Activated naive CD4-positive, alpha-beta T cell treated with anti-CD3 and anti-CD28 coated beads, Interleukin-2, amount 50 U/mL, for 72 hours (primary cell): ENCODE measurements at places on chromosomes 2 and 18. TPM values are rescaled to one million over a fixed set of nuclear protein-coding genes. Genes with fewer than 3 reads are reported as not detected.
A peak's percentile ranks its signal among the peaks of the same experiment; 100 is the strongest.

- no peak for DNase-seq
Measured at GRCh38 chr2:60957643-60958042, 59.9 kb upstream of the PEX13 start.

DNA sequence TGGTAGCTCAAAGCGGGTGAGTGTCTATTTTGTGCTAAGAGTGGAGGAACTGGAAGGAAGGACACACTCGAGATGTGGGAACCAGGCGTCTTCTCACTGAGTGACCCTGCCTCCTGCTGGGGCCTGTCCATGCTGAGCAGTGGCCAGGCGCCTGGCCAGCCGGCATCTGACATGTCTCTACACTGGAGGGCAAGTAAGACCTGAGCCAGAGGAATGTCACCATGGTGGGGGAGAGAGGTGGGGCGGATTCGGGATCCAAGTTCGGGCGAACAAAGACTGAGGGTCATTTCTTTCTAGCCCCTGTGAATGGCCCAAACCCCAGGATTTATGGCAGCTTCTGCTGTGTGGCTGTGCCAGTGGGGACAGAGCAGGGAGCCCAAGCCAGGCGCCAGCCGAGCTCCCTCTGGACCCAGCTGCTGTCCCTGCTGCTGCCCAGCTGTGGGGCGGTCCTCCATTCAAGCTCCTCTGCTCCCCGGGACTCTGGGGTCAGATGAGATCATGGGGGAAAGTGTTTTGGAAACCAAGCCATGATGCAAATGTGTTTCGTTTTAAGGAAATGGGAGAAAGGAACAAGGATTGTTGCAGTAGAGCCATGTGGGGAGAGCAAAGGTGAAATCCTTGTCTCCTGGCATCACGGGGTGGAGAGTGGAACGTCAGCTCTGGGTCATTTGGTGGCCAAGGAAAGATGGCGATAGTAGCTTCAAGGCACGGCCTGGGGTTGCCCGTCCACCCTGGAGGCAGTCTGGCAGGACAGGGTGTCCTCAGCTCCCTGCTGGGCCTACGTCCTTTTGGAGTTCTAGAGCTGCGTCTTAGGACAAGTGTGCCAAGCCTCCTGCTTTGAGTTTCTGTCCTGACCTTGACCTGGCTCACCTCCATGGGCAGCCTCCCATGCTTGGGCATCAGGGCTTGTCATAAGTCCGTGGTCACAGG, 8.1 kb downstream of the ACKR3 start:
- DNase-seq: no peak

- DNase-seq: no peak
Measured at GRCh38 chr2:212448698-212449097, 89.9 kb downstream of the ERBB4 start.

The NT5C1B gene
- total RNA-seq: not detected

- DNase-seq: no peak
Measured at GRCh38 chr2:140861666-140862065, 1269.2 kb downstream of the LRP1B start.

DNA sequence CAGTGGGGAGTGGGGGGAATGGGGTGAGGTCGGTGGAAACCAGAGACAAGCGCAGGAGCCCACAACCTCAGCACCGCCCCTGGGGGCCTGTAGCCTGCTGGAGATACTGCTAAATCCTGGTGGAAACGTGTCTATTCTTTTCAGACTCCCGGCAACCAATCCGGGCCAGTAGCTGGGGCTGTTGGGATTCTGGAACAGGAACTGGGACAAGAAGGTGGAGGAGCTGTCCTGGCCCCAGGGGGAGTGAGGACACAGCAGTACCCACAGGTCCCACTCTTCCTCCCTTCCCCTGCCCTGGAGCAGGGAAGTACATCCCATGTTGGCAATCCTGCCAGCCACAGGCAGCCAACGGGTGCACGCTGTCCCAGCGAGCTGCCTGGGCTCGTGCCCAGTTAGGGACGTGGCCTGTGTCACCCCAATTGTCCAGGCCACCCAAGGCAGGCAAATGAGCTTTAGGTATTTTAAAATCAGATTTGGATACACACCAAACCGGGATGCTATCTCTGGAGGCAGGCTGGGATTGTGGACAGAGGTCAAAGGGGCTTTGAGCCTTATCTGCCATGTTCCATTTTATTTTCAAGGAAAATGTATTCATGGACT, 51.8 kb downstream of the HS1BP3 start:
- DNase-seq: peak; percentile 40

DNA sequence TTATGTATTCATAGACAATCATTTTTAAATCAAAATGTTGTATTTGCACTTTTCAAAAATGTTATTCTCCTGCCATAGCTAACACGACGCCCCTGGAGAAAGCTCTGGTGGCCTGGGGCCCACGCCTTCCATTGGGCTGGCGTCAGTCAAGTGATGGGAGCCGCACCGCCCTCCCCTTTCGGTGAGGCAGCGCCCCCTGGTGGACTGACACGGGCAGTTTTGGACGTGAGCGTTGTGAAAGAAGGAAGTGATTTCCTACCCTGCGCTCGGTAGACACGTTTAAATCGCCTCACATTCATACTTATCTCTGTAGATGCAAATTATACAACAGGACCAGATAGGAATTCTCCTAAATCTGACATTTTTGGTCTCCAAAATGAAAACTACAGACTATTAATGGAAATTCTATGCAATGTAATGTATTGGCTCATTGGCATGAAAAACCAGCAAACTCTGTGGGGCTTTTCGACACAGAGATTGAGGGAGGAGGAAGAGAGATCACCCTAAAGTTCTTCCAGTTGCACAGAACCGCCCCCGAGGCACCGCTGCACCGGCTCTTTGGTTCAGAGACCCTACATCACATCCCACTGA, 326.2 kb upstream of the SOX11 start:
- no peak for DNase-seq

- DNase-seq: no peak
Measured at GRCh38 chr2:77488141-77488540, 34.0 kb downstream of the LRRTM4 start.

DNA sequence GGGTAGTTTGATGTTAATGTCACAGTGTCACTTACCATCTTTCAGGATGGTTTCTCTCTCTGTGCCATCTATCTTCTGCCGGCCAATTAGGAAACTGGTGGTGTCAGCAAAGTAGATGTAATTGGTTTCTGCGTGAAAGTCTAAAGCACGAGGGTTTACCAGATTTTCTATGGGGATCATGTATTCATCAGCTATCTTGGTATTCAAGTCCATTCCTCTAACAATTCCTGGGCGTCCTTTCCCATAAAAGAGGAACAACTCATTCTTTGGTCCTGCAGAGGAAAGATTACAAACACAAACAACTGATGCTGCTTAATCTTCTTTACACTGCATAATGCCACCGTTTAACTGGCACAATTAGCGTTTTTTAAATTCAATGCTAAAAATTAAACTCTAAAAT, 1081.9 kb downstream of the LRP1B start:
- no peak for DNase-seq

DNA sequence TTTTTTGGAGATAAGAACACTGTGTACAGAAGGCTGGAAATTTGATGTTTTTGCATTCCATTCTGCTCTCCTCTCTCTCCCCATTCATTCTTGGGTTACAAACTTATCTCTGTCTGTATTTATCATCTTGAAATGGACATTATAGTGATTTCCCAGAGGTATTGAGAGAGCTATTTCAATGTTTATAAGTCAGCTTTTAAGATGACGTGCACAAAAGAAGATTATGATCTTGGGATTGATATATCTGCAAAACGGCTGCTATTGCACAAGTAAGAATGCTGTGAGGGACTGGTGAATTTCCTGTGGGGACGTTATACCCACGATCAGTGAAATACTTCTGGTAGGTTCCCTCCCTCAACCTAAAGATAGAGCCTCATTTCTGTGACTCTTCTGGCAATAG, 61.0 kb upstream of the DTNA start:
- no peak for DNase-seq
